HuH-7.5 (cell line): ENCODE measurements at places on chromosomes 2 and 18.

GRCh38 chr18:74217476-74218143 is 69.3 kb downstream of the TIMM21 start:
- DNase-seq = no peak

DNA sequence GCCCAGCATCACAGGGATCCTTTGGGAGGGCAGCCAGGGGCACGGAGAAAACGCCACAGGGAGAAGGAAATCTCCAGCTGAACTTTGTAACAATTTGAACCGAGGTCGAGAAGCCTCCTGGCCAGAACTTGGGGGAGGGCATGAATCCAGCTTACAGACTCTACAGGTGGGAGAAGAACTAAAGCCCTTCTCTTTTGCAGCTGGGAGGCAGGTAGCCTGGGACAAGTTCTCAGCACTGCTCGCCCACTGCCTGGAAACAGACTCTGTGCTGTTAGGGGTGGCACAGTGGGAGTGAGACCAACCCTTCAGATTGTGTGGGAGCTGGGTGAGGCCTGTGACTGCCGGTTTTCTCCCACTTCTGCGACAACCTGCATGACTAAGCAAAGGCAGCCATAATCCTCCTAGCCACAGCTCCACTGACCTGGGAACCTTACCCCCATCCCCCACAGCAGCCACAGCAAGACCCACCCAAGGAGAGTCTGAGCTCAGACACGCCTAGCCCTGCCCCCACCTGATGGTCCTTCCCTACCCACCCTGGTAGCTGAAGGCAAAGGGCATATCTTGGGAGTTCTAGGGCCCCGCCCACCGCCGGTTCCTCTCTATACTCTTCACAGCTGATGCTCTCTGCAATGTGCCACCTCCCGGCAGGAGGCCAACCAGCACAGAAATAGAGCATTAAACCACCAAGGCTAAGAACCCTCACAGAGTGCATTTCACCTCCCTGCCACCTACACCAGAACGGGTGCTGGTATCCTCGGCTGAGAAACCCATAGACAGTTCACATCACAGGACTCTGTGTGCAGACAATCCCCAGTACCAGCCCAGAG is 136.0 kb upstream of the SIX2 start:
- no peak for DNase-seq

- DNase-seq = no peak
Measured at GRCh38 chr2:227595797-227596196, 2.9 kb upstream of the SCYGR2 start.

GRCh38 chr18:75757951-75758350 is 330.4 kb upstream of the SMIM21 start:
- no peak for DNase-seq

GRCh38 chr2:45272549-45273265 is 263.5 kb upstream of the SIX2 start:
- no peak for DNase-seq

DNA sequence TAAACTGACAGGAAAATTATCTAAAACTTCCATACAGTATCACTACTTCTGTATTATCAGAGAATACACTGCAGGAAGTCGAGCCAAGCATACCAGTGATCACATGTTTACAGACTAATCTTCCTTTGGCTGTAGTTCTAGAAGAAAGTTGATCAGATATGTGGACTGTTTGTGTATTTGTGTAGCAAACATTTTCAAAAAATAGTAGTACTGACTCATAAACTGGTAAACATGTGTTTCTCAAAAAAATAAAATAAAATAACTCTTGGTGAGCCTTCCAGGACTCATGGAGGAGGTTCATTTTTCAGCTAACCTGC is 148.9 kb upstream of the SLC39A10 start:
- no peak for DNase-seq

GRCh38 chr2:205496772-205497171 is 185.5 kb upstream of the NRP2 start:
- DNase-seq = no peak
